Activated T-helper 1 cell treated with Interleukin-2 at 50 U/mL for 16 hours (primary cell): ENCODE measurements at places on chromosomes 3 and 15.

GRCh38 chr15:96158938-96159337 lies 171.6 kb upstream of the NR2F2 start:
- DNase-seq = no peak

DNA sequence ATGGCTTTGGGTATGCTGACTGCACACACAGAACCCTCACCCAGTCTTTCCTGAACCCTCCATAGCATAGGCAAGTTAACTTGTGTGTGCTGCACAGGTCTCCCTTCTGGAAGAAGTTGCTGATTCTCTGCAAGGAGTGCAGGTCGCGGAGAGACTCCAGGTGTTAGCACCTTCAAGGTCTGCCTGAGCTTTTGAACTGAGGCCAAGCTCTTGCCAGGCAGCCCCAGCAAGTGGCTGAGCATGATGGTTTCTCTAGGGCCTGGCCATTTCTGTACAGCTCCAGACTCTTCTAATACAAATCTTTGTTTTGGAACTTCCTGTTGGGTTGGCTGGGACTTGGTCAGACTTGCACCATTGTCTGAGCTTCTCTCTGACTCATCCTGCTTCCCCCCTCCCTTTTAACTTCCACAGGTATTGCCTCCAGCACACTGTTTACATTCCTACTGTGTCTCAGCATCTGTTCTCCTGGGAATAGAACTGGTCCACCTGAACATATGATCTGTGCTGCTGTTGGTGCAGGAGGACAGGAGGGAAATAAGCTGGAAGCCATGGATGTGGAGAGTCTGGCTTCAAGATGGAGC lies 53.3 kb downstream of the KY start:
- DNase-seq = no peak

DNA sequence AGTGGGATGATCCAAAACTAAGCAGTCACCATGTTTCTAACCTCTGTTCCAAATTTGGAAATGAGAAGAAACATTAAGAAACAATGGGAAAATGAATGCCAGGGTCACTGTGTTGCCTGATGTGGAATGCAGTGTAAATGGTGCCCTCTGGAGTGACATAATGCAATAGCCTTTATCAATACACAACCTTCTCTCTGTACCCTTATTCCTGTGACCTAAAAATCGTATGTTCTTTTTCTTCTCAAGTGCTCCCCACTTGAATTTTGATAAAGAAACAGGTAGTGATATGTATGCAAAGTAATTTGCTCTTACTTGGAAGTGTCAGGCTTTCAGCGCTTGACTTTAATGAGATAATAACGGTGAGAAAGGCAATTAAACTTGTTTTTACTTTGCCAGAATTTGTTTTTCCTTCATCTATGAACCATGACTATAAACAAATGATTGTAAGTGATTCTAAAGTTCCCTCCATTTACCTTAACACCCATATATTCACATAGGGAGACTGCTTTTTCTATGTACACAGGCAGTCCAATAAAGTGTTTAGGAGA lies 145.8 kb upstream of the THRB start:
- no peak for DNase-seq

DNA sequence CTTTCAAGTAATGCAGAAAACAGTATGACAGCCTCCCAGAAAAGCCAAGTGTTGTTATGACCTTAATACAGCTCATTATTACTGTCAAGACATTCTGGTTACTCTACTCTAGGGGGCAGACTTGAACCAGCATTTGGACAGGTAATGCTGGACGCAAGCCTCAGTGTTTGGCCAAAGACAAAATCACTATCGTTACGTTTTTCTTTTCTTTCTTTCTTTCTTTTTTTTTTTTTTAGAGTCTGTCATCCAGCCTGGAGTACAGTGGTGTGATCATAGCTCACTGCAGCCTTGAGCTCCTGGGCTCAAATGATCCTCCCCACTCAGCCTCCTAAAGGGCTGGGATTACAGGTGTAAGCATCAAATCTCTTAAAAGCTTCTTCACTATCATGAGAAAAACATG lies 29.4 kb upstream of the TMEM45A start:
- DNase-seq = no peak

DNA sequence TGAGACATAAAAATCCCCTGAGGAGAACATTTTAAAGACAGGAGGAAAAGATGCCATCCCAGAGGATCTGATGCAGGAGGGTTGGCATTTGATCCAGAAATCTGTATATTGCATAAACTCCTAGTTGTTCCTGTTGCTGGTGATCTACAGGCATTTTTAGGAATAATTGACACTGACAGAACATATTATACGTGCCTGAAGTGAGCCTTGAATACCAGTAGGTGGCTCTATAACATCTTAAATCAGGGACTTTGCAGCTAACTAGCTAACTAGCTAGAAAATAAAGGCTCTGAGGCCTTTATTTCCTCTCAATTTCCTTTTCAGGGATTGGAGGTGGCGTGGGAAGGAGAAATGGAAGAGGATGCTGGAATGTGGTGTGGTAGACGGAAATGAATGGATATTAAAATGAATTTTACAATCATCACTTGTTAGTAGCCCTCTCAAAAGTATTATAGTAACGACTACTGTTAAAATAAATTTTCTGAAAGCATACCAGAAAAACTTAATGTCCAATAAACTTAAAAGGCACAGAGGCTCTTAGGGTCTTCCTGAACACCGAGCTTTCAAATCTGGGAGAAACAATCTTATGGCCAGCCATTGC lies 73.8 kb upstream of the ZBED2 start:
- no peak for DNase-seq

- DNase-seq = no peak
Measured at GRCh38 chr15:95840004-95840403, 490.5 kb upstream of the NR2F2 start.

- no peak for DNase-seq
Measured at GRCh38 chr3:45371621-45372020, 16.8 kb upstream of the LARS2 start.

GRCh38 chr3:189498995-189499704 lies 132.0 kb upstream of the TP63 start:
- no peak for DNase-seq

DNA sequence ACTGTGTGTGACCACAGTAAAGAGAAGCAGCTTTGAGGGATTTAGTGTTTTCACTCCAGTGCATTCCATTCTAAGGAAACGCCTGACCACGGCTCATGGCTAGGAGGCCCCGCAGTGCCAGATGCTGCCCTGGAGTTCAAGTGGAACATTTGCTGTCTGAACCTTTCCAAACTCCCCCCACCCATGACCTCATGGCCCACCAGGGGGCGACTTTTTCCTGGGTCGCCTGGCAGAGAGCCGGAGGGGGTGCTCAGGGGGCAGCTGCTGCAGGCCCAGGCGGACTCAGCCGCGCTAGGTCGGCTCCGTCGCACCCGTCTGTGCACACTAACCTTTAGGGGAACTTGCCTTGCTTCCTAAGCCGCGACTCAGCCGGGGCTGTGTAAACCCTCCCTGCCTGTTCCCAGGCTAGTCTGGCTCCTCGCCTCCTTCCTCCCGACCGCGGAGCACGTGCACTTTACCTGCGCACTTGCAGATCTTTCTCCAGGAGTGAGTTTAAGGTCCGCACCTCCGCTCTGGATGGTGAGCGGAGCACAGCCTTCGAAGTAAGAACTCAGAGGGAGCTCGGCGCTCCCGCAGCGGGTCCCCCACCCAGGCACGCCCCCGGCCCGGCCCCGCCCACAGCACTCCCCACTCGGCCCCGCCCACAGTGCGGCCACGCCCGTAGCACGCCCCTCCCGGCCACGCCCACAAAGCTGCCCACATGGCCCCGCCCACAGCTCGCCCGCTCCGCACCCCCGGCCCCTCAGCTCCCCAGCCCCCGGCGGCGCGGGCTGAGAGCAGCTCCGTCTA lies at the start of gene OCA2:
OCA2 (minus strand) TSS at position 550 of the 789 bp plus-strand sequence. CDS start 17,441 bp downstream, outside the sequence.
- DNase-seq = peak; percentile 47

DNA sequence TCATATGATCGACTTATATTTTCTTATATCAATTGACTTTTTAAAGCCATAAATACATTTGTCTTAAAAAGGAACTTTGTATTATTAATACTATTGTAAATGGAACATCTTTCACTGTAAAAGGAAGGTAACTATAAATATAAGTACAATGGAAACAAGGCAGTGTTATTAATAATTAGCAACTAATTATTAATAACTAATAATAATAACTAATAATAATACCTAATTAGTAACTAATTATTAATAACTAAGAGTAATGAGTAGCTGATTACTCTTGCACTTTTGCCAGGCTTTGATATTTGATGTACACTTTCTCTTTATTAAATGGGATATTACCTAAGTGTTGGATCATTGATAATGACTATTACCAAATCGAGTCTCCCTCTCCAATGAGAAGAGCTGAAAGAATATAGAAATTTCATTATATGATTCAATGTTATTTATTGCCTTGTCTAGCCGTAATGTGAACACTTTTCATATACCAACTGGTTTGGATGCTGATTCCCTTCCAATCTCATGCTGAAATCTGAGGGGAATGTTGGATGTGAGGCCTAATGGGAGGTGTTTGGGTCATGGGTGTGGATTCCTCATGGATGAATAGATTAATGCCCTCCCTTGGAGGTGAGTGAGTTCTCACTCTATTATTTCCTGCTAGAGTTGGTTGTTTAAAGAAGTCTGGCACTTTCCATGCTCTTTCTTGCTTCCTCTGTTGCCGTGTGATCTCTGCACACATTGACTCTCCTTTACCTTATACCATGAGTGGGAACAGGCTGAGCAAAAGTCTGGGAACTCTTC lies 202.1 kb upstream of the ZBTB20 start:
- no peak for DNase-seq

DNA sequence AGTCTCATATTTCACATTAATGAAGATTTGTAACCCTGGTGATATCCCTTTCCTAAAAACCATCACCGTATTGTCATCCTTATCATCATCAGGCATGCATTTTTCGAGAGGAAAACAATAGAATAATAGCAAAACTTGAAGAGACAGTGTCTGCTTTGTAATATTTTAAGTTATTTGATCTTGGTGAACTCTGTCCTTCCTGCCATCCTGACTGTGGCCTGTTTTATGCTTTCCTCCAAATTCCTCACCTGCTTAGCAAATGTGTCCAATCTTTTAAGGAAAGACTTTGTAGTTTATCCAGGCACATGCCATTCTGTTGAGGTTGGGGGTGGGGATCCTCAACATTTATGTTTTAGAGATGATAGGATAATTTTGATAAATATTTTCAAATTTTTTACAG lies 306.1 kb upstream of the COL8A1 start:
- DNase-seq = no peak

- no peak for DNase-seq
Measured at GRCh38 chr15:91698241-91698640, 155.3 kb upstream of the SLCO3A1 start.

- DNase-seq = no peak
Measured at GRCh38 chr3:15476378-15476777, 45.1 kb downstream of the COLQ start.

DNA sequence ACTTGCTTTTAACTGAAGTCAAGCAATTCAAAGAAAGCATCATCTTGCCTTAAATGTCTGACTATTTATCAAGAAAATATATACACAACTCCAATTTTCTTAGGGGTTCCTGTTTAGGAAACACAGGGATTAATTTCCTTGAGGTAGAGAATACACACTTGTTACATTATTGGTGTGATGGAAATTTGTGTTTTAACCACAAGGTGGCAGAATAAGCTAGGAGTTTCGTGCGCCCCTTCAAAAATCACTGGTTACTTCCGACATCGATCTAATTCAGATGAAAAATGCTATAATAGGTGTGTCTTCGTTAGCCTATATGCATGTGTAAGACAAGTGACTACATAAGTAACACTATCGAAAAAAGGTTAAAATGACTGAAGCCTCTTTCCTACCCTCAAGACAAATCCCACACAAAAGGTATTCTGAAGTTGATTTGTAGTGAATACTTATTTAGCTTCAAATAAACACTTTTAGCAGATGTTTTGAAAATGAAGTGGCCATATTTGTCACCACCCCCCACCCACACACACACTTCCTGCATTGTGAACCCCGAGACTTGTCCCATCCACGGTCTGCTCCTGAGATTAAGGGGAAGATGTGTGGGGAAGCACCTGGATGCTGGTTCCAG lies 246.5 kb downstream of the ROBO1 start:
- DNase-seq = no peak

- peak; percentile 16 for DNase-seq
Measured at GRCh38 chr3:13069495-13069894, 3.7 kb downstream of the IQSEC1 start.

DNA sequence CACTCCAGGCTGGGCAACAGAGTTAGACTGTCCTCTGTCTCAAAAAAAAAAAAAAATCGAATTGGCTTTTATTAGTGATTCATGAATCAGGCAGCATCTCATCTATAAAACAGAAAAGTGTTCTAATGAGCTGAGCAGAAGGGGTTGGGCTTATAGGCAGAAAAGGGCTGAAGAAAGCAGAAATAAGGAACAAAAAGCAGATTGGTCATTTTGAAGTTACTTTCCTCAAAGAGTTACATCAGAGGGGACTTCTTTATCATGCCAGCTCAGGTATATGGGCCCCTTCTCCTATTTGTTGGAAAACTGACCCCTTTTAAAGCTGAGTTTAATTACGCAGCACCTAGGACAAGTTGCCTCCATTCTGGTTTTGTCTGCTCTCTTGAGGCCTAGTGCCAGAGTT lies 722 bp upstream of the POGLUT1 start:
- no peak for DNase-seq

DNA sequence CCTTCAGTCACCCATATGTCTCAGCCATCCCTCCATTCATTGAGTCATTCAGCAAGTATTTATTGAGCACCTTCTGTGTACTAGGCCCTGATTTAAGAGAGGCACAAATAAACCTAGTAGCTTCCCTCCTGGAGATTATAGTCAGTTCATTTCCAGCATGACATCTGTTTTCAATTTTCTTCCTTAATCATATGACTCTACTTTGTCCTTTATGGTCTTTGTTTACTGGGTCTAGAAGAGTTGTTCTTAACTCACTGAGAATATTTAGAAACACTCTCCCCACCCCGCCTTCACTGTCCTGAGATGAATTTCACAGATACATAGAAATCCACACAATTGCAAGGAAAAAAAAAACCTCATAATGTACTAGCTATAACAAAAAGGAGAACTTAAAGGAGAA lies 44.8 kb upstream of the ADAMTS9 start:
- DNase-seq = no peak

GRCh38 chr15:37289109-37289765 lies 188.9 kb upstream of the MEIS2 start:
- no peak for DNase-seq

GRCh38 chr3:175335229-175335628 lies 476.1 kb downstream of the NAALADL2 start:
- DNase-seq = no peak

DNA sequence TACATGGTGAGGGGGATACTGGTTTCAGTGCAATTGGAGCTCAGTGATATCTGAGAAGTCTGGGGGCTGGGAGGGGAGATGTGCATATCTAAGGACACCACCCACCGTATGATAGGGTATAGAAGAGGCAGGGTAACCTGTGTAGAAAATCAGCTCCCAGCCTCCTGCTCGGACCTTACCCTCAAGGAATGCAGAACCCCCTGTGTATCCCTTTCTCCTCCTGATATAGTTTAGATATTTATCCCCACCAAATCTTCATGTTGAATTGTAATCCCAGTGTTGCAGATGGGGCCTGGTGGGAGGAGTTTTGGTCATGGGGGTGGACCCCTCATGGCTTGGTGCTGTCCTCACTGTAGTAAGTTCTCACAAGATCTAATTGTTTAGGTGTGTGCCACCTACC lies 48.2 kb upstream of the GATA2 start:
- no peak for DNase-seq
